ENCODE measurements at places on chromosomes 1 and 21.

GRCh38 chr1:58983162-58983561 is 199.3 kb upstream of the JUN start:
- DNase-seq, result no peak

- peak; percentile 19 for DNase-seq
Observed at GRCh38 chr1:204670152-204670927, 15.2 kb downstream of the LRRN2 start.

- DNase-seq, result no peak
Observed at GRCh38 chr1:184840596-184840995, 85.9 kb upstream of the EDEM3 start.

DNA sequence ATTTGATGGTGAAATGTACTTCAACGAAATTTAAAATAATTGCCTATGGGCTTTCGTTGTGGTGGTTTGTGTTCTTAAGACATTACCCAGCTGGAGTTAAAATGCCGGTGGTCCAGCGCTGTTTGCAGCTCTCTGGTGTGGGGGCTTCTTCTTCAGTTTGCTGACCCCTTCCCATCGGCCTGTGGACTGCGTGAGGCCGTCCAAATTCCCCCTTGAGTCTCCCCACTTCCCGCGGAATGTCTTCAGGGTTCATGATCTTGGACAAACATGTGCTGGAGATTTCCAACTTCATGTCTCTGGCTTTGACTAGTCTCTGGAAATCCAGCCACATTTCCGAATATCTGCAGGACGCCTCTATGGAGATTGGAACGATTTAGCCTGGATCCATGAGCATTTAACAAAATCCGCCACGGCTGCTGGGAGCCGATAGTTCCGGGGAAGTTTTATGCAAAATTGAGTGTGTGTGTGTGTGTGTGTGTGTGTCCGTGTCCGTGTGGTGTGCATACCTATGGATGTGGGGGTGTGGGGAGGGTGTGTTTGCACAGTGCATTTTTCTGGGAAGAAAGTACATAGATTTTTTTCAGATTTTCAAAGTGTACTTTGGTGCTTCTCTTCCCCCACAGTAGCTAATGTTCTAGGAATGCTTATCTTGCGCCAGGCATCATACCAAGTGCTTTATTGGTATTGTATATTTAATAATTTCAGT is 117.2 kb downstream of the PCP4 start:
- no peak for DNase-seq

DNA sequence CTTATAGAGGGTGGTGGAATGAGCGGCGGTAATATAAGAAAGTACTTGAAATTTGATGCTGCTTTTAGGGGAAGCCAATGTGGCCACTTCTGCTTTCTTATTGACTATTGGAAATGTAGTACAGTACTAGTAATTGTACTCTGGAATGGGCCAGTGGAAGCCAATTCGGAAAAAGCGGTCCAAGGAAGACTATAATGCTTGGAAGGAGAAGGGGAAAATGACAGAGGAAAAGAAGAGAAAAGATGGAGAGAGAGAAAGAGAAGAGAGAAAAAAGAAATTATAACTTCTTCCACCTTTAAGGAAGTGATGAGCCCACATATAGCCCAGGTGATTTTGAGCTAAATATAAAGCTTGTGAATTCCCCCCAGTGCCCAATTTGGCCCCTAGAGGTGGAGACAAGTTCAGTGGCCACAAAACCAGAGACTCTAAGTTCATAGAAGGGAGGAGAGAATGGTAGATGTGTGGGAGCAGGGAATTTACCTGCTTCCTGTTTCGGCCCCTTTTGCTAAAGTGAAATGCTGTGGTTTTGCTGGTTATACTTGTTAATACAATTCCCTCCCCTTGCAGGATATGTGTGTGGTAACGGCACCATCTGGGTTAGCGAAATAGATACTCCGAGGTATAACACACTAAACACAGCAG is 35.7 kb upstream of the DUSP10 start:
- no peak for DNase-seq

- no peak for DNase-seq
Observed at GRCh38 chr1:234271243-234271606, 102.0 kb upstream of the COA6 start.

- no peak for DNase-seq
Observed at GRCh38 chr1:197825541-197825940, 50.3 kb upstream of the DENND1B start.

GRCh38 chr1:19835578-19835977 is 20.5 kb upstream of the RNF186 start:
- no peak for DNase-seq

- no peak for DNase-seq
Observed at GRCh38 chr1:97693601-97694000, 227.2 kb downstream of the DPYD start.

GRCh38 chr21:38533887-38534286 is 35.6 kb upstream of the ERG start:
- no peak for DNase-seq

GRCh38 chr1:94623560-94624148 is 82.1 kb upstream of the F3 start:
- DNase-seq, result peak; percentile 87

DNA sequence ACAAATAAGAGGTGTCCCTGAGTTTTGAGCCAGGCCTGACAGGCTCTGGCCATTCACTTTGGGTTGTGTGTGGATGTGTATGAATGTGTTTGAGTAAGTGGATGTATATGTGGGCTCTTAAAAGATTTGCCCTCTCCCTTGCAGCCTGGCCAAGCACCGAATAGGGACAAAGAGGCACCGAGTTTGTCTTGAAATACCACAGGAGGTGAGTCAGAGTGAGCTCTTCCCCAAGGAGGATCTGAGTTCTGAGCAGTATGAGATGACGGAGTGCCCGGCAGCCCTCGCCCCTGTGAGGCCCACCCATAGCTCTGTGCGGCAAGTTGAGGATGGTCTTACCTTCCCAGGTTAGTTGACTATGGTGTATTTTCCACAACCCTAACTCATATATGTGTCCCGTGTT is 19.0 kb downstream of the KDM4A start:
- no peak for DNase-seq

DNA sequence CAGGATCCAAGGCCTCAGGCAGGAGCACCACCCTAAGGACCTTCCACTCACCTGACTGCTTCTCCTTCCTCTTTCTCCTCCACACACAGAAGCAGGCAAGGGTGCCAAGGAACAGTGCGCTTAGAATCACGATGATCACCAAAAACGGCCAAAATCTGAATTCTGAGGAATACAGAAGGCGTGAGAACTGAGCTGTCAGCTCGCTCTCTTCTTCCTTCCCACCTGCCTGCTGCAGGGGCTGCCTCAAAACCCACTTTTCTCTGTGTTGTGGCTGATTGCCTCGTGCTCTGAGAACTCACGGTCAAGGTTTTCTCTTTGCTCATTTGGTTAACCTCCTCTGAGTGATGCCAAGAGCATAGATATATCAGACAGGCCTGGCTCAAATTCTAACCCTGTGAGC is 23.8 kb downstream of the CD244 start:
- DNase-seq, result no peak

- peak; percentile 67 for DNase-seq
Observed at GRCh38 chr1:59506952-59507351, 210.1 kb downstream of the FGGY start.

DNA sequence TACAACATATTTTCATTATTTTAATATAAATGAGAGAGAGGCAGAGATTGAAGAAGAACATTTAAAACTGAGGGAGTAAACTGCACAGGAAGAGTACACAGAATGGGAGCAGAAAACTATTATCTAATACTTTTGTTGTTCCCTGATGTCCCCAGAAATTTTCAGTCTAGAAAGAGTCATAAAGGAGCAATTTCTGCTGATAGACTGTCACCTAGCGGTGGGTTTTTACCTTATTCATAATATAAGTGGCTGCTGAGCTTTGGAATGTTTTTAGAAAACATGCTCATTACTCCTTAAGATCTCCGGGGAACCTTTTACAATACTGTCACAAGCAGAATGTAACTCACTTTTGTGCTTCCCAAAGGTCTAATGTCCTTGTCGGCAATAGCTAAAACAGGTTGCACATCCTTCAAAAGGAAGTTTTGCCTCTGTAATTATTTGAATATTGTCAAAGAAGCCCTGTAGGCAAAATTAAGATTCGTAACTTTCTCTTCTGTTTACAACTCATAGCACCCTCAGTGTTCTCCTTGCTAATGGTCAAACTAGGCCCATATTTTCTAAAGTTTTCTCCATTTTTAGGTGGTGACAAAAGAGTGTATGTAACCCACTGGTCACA is 4.9 kb upstream of the NPL start:
- peak; percentile 69 for DNase-seq

DNA sequence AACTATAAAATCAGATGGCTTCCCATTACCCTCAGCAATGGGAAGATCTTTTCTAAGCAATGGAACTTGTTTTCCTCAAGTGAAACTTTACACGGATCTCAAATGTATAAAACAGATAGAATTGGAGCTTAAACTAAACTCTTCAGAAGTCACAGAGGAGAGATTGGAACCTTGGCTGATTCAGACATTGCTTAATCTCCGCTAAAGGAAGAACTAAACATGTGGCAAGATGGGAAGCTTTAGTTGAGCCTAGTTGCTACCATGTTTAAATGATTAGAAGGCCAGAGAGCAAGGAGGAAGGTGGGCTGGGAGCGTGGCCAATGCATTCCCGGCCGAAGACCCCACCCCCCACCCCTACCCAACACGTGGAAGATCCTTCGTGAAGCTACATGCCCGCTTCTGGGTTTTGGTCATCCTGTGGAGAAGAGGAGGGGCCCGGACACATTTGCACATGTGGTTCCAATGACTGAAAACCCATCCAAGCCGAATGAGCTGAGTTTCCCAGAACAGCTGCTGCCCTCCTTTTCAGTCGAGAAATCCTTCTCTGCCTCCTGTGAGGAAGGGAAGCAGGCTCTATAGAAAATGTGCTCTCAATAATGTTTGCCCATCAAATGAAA is 164.3 kb downstream of the MIS18A start:
- no peak for DNase-seq

- no peak for DNase-seq
Observed at GRCh38 chr1:205077934-205078311, 6.3 kb downstream of the TMEM81 start.

- peak; percentile 4 for DNase-seq
Observed at GRCh38 chr1:107009281-107009680, 47.2 kb upstream of the PRMT6 start.

DNA sequence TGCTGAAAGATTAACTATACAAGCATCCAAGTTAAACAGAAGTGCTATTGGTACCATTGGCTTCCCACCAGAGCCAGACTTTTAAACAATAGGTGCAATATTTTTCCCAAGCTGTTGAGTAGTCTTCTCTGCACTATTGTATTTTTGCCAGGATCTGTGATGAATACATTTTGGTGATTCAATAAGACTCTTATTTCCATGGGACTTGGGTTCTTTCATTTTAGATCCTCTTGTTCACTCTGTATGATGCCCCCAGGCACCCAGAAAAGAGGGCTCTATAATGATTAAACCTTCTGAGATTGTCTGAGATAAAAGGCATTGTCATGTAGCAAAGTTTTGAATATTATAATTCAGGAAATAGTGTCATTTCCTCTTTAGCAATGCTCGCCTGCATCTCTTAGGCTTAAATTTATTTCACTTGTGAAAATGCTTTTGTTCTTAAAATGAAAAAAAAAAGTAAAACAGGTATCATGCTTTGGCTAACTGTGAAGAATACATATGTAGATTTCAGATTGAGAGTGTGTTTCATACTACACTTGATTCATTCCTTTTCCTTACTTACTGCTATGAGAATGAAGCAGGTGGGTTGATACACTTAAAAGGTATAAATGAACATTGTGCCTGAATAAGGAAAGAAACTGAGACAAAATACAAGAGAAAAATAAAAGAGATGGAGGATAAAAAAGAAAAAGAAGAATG is 275.0 kb downstream of the HMCN1 start:
- DNase-seq, result peak; percentile 5

DNA sequence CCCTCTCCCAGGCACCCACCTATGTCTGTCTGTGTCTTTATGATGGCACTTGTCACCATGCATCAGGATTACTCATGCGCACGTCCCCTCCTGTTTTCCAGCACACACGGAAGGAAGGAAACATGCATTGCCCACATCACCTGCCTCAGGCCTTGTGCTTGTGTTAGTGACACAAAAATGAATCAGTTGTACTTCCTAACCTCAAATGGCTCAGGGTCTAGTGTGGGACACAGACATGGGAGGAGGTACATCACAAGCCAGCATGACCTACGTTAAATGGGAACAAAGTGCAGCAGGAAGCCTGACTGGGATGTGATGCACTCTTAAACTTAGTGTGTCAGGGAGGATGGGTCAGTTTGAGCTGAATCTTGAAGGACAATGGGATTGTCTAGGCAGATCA is 126.7 kb downstream of the TRABD2B start:
- DNase-seq, result no peak

GRCh38 chr1:2442661-2443060 is 30.3 kb upstream of the PEX10 start:
- no peak for DNase-seq

DNA sequence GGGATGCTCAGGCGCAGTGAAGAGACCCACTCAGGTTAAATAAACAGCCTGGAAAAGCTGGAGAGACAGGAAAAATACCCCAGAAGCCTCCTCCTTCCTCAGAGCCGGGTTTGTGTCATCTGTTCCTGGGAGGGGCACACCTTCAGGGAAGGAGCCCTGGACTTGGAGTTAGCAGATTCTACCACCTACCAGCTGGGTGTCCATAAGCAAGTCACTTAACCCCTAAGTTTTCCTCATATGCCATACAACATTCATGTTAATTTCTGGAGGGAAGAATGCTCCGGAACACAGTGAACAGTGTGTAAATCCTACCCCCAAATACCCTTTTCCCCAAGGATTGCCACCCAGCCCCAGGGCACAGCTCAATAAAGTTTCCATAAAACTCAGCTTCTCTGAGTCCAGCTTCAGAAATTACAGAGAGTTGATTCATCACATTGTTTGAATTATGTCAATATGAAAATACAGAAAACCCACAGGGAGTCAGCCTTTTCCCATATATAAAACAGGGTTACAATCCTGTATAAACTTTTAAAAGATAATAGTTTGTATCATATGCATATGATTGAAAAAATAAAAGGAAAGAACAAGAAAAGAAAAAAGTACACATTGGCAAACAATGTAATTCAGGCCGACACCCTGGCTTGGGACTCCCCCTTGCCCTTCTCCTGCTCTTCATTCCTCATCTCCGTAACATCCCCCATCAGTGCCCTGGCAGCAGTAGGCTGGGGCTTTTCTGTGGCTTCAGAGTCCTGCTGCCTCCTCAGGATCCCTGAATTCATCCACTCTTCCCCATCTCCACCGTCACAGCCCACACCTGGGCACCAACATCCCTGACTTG is 291.8 kb upstream of the USP24 start:
- peak; percentile 26 for DNase-seq

- DNase-seq, result no peak
Observed at GRCh38 chr1:50275566-50275965, 147.7 kb downstream of the DMRTA2 start.

DNA sequence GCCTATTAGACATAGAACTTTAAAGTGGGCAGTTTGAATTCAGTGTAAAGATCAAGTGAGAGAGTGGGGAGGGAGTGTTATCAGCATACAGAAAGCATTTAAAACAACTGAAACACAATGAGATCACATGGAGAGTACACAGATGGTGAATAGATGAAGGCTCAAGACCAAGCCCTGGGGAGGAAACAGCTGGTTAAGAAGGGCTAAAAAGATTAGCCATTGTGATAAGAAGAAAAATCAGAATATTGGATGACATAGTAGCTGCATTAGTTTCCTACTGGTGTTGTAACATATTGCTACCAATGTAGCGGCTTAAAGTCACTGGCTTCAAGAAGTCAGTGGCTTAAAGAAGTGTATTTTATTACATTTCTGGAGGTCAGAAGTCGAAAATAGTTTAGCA is 443.4 kb upstream of the RGS18 start:
- DNase-seq, result no peak
